ENCODE measurements at places on chromosomes 1 and 21.

DNA sequence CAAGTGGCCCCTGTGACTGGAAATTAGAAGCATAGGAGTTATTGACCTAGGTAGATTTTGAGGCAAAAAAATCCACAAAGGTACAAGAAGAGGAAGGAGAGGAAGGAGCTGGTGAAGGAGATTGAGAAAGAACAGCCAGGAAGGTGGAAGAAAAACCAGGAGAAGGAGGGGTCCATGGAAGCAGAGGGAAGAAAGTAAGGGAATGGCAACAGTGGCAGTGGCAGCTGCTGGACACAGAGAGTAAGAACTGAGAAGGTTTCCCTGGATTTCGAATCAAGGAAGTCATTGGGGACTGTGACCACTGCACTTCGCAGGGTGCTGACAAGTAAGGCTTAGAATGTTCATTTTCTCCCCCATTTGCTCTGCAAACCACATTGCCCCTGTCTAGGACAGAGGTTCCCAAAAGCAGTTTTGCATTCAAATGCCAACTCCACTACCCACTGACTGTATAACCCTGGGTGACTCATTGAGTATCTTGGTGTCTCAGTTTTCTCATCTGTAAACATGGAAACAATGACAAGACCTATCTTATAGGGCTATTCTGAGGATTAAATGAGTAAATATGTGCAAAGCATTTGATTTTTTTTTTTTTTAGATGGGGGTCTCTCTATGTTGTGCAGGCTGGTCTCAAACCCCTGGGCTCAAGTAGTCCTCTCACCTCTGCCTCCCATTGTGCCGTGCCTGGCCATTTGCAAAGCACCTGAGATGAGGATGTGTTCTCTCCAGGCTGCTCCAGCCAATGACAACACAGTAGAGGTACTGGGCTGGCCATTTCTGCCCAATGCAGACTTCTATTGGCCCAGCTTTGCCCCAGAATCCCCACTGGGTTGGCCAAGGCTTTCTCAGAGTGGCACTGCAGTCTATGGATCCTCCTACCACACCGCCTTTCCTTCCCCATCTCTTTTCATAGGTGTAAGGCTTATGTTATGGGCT is 9.3 kb upstream of the CAPN2 start:
- DNase-seq = no peak

GRCh38 chr1:151516031-151516511 is 4.9 kb downstream of the CGN start:
- no peak for DNase-seq

DNA sequence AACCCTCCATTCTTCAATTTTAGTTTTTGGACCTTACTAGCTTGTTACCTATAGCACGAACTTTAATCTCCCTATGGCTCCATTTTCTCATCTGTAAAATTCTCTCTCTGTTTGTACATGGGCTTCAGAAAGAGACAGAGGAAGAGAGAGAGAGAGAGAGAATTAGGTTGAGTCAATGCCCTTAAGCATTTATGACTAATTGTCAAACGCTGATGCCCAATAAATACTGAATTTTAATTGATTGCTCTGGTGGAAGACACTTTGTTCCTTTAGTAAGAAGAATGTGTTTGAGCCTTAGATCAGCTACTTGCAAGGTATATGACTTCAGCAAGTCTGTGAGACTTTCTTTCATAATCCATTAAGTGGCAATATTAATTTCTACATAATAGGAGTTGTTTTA is 743.1 kb upstream of the ADGRL4 start:
- DNase-seq = no peak

GRCh38 chr1:193537266-193538002 is 351.0 kb upstream of the B3GALT2 start:
- peak; percentile 69 for DNase-seq

- DNase-seq = no peak
Observed at GRCh38 chr1:3369446-3370076, 84.9 kb upstream of the ARHGEF16 start.

DNA sequence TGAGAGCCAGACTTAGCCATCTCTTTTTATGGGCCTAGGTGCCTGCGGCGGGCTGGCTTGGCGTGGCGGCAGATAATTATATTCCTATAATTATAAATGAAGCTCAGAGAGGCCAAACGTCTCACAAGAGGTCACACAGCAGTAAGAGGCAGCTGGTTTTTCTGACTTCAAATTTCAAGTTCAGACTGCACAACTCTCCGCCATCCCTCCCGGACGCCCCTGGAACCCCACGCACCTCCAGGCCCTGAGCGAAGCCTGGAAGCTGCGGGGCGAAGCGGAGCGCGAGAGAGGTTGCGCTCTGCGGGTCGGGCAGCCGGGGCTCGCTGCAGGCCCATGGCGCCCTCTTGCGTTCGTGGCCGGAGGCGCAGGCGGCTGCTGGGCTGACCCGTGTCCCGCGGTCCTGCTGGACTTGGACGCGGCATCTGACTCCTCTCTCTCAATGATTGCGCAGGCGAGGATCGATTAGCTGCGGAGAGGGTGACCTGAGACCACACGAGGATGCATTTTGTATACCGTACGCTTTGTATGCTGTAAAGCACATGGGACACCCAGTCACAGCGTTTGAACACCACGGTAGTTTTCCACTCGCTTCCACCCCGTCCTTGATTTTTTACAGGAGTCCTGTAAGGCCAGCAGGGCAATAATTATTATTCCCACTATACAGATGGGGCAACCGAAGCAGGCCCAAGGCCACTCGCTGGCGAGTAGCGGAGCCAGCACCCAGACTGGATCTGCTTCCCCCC is 272.7 kb downstream of the FOXD2 start:
- peak; percentile 60 for DNase-seq

DNA sequence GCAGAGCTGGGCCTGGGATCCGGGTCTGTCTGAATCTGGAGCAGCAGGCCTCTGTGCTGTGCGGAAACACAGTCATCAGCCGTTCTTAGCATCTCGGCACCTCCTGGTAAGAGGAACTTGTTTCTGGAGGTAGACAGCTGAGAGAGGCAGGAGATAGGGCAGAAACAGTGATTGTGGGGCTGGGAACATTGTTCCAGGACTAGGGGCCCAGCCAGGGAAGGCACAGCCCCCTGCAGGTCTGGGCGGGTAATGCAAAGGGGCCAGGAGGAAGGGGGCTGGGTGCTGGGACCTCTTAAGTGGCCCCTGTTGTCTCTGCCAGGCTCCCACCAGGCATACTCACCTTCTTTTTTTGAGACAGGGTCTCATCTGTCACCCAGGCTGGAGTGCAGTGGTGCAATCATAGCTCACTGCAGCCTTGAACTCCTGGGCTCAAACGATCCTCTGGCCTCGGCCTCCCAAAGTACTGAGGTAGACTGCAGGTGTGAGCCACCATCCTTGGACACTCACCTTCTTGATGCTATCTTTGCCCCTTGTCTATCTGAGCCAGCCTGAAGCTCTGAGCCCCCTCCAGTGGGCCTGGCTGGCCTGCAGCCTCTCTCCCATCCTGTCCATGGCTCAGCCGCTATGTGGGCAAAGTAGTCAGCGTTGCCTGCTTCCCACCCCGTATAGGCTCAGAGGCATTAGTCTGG is 134.3 kb upstream of the ZBTB40 start:
- DNase-seq = no peak

- no peak for DNase-seq
Observed at GRCh38 chr1:12147201-12147701, 19.5 kb upstream of the TNFRSF1B start.

GRCh38 chr21:15121655-15122120 is 56.9 kb upstream of the NRIP1 start:
- no peak for DNase-seq

- no peak for DNase-seq
Observed at GRCh38 chr21:40047211-40047610, 180.0 kb downstream of the PCP4 start.

- DNase-seq = peak; percentile 55
Observed at GRCh38 chr1:111517469-111518225, 14.2 kb upstream of the ADORA3 start.

GRCh38 chr1:109717729-109718128 is 5.7 kb downstream of the GSTM5 start:
- DNase-seq = no peak

DNA sequence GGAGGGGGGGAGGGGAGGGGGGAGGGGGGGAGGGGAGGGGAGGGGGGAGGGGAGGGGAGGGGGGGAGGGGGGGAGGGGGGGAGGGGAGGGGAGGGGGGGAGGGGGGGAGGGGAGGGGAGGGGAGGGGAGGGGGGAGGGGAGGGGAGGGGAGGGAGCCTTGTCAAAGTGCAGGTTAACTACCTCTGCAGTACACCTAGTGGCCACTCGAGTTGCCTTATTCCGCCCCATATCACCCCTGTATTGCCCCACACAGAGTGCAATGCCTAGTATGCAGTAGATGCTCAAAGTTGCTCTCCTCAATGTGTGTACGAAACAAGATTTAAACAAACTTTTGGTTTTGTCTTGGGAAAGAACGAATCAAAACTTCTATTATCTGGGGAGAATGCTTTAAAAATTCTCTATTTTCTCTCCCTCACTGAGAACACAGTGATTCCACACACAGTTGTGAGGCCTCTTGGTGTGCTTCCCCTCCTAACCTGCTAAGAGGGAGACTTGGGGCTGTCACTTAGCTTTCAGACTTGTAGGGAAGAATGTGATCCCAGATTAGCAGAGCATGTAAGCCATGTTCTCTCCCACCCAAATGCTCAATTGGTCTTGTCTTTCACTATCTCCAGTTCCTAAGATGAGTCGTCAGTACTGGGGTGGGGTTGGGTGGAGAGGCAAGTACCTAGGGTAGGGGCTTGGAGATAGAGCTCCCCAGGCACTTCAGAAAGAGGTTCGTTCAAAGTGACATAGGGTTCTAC is 79.7 kb upstream of the MAP10 start:
- DNase-seq = no peak

- DNase-seq = peak; percentile 51
Observed at GRCh38 chr1:222618001-222618879, at the start of gene MIA3. TSS of gene MIA3 (plus strand) at chr1:222618097. CDS start at chr1:222618111, 14 bp downstream.

- DNase-seq = no peak
Observed at GRCh38 chr21:21295303-21295702, 297.1 kb downstream of the NCAM2 start.

DNA sequence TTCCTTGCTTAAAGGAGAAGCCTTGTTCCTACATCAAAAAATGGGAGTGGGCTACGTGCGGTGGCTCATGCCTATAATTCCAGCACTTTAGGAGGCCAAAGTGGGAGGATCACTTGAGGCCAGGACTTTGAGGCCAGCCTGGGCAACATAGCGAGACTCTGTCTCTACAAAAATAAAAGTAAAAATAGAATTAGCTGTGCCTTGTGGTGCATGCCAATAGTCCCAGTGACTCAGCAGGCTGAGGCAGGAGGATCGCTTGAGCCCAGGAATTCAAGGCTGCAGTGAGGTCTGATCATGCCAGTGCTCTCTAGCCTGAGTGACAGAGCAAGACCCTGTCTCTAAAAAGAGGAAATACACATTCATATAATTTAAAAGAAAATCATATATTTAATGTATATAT is 127.1 kb downstream of the C1orf21 start:
- no peak for DNase-seq

GRCh38 chr21:46295996-46296752 is 10.0 kb downstream of the YBEY start:
- DNase-seq = peak; percentile 54

DNA sequence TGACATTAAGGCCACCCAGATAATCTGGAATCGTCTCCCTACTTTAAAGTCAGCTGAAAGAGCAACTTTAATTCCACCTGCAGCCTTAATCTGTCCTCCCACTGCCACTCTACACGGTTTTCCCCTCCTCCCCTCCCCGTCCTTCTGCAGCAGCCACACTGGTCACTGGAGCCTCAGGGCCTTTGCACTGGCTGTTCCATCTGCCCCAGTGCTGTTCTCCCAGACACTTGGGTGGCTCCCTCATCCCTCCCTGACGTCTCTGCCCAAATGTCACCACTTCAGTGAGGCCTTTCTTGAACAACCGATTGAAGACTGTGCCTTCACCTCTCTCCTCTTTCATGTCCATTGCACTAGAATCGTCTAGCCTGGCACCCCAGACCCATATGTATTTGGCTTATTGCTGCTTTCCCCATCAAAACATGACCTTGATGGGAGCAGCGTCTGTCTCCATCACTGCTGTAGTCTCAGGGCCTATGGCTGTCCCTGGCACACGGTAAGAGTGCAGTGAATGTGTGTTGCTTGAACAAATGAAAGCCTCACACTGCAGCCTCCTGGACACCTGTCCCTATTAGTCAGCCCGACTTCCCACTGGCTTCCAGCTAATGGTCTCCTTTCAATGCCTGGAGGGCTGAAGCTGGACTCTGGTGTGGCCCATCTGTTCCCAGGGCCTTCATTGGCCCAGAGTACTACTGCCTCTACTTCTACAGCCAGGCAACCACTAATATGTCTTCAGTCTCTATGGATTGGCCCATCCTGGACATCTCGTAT is 10.6 kb upstream of the PRDM16 start:
- no peak for DNase-seq

GRCh38 chr1:204507317-204508105 is 8.7 kb upstream of the MDM4 start:
- peak; percentile 55 for DNase-seq

DNA sequence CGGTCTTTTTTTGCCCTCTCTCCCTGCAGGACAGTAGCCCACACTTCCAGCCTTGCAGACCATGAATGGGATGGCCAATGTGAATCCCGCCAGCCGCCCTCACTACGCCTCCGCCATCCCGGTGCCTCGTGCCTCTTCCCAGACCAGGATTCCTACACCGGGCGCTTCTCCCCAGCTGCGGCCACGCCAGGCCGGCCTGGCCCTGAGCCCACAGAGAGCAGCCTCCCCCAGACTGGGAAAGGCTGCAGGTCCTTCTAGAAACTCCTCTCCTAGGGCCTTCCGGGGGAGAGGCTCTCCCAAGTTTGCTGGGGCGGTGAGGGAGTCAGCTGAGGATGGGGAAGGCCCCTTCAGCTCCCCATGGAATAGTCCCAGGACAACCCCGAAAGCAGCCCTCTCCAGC is 83.9 kb downstream of the NAV1 start:
- DNase-seq = no peak

GRCh38 chr1:45221716-45222115 is 15.3 kb upstream of the ZSWIM5 start:
- DNase-seq = no peak

DNA sequence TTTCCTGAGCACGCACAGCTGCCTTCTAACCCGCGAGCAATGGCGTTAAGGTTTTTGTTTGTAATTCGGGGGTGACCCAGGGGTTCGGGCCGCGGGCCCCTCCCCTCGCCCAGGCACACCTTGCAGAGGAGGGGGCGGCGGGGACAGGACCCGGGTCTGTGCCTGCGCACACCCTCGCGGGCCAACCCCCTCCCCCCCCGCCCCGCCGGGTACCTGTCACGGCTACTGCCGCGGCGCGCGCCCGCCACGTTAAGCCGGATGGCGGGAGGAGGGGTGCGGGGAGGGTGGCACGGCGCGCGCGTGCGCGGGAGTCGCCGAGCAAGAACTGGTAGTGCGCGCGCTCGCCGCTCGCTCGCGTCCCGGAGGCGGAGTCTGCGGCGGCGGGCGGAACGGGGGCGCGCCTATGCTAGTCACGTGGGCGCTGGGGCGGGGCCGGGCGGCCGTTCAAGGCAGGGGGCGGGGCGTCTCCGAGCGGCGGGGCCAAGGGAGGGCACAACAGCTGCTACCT is at the start of gene TPTE:
Gene TPTE, plus strand, starts transcription at position 493 of the 508 bp plus-strand sequence. CDS start 17,141 bp downstream, outside the sequence.
- DNase-seq = no peak
